ENCODE measurements at places on chromosomes 6 and 20.

DNA sequence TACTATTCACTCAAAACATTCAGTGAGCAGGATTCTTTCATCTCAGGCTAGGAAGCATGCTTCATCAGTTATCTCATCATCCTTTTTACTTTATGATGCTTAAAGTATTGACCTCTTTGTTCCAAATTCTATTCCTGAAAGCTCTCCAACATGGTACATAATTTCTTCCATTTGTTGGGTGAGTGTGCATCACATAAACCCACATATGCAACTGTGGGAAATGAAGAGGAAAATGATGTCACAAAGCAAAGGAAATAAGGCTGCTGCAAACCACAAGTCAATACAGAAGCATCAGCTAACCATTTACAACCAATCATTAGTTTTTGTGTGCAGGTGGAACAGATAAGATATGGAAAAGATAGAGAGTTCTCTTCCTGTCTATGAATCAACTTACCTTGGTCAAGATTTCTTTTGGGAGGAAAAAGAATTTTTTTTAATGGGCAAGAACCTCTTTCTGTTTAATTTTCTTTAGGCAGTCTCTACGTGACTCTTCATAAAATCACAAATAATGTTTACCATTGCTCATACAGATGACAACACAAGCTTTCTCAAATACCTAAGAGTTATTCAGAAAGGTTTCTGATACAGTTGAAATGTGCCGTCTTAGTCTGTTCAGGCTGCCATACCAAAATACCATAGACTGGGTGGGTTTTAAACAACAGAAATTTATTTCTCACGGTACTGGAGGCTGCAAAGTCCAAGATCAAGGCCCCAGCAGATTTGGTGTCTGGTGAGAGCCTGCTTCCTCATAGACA is 259.9 kb downstream of the ADGRG6 start:
- DNase-seq = no peak

GRCh38 chr6:17045581-17046322 is 56.1 kb upstream of the STMND1 start:
- DNase-seq = no peak

DNA sequence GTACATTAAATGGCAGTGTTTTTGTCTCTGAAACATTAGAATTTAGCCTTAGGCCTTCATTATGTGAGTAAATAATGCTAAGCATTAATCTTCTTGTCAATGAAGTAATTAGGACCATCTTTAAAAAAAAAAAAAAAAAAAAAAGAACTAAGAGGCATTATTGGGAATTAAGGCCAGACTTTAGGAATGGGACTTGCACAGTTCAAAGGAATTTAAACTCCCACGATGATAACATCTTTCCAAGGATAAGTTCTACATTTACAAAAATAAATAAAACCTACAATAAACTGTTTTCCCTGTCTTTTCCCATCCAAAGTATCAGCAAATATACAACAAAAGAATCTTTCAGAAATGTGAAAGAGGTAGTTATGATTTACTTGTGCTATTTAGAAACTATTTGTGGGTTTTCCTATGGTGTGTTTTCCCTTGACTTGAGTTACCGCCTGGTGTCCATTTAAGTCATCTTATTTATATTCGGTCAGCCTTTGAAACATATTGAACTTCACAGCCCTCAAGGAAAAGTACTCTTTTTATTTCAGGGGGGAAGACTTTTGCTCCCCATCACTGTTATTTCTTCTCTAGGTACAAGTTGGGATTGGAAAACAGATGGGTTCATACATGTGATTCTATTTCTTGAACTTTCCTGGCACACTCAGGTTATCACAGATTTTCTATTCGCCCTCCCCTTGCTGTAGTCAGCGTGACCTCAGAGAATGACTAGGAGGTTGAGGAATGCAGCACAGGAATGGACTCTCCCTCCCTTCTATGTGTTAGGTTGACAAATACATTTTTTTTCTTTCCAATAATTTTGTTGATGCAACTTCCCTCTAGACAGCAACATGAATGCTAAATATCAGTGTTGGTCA is 13.6 kb downstream of the STMND1 start:
- no peak for DNase-seq

DNA sequence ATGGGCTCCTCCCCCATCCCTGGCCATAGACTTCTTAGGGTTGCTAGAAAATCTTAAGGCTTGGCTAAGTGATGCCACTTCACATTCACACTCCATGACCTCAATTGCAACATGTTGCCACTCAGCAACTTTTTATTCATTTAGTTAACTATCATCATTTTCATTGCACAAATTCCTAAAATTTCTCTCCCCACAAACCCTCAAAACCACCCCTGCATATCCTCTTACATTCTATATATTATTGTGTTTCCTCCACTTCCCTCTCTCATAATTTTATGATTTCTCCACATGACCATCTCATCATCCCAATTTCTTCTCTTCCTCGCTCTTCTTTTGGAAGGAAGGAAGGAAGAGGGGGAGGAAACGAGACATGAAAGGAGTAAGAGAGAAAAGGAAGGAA is 436.0 kb downstream of the HACE1 start:
- DNase-seq = no peak

DNA sequence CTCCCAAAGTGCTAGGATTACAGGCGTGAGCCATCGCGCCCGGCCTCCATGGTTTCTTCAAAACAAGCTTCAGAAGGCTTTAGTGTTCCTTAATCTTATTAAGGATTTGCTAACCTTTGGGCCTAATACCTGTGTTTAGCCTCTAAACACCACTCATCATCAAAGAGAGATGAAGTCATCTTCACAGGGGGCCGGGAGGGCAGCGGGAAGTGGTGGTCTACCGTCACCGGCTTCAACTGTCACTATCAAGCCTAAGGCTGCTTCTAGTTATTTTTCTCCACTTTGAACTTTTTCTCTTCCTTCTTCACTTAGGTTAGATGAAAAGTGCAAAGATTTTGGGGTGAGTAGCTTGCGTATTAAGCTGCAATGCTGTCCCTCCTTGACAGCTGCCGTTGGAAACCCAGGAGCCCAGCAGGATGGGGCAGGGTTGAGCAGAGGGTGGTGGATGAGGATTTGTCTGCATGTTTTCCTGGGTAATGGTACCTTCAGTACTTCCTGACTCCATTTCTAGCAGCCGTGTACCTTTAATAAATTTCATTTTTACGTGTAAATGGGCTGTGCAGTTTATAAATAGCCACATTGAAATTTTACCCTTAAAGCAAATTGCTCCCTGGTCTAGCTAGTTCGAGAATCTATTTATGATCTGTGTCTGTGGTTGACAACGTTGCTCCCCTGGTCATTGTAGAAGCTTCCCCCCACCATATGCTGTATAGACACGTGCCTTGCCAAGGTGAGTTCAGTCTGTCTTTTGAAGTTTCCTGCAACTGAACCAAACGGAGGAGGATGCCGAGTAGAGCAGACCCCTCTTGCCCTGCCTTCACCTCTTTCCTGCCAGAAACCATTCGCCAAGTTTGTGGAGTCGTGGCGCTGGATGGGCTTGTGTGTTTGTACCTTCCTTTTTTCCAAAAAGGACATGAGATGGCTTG is 64.8 kb downstream of the SYNJ2 start:
- no peak for DNase-seq

DNA sequence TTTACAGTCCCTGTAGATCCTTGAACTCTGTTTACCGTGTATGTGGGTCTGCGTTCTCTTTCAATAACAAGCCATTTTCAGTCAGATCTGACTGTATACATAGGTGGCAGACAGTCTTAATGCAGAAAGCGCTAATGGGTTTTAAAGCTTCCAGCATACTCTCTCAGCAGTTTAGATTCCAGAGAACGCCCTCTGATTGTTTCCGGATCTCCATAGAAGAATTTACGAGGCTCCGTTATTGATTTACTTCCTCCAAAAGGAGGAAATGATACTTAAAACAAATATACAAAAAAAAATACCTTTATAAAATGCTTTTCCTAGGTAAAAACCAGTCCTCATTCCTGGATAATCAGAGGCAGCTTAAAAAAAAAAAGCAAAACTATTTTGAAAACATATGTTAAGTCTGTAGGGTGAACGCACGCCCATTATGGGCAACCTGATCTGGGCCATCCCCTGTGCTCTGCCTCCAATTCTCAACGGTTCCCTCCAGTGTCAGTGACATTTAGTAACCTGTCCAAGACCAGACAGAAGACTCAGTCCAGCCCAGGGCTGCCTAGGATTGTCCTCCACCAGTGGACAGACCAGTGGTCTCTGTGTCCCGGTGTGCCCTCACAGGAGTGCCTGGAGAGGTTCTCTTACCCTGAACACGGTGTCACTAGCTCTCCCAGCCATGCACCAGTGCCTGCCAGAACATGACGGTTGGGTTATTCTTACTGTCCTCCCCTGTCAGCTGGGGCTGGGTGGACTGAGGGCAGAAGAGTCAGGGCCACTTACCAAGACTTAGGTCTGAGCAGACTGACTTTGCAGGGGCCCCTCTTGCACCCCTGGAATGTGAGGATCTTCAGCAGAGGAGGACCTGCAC is 217.3 kb downstream of the ARID1B start:
- no peak for DNase-seq

DNA sequence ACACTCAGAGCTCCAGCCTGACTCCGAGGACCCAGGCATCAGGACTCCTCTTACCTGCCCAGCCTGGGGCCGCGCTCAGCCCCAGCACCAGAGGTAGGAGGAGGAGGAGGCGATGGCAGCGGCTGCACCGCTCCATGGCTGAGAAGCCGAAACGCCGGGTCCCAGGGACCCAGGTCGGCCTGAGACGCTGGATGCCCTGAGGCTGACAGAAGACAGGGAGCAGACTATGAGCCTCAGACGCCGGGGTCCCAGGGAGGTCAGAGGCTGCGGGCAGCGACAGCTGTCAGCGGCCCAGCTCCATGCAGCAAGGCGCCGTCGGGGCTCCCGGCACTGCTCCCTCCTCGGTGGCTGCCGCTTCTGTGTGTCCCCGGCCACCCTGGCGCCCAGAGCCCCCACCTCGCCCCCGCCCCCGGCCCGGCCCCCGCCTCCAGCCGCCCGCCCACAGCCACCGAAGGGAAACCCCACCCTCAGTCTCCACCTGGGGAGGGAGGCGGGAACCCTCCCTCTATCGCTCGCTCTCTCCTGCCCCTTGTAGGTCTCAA is at the start of gene COL11A2:
Gene COL11A2 (minus strand): TSS at position 363 of the 542 bp plus-strand sequence. CDS start 227 bp downstream, at position 136.
- no peak for DNase-seq

GRCh38 chr6:49553384-49553783 is 2.9 kb downstream of the C6orf141 start:
- DNase-seq = no peak

DNA sequence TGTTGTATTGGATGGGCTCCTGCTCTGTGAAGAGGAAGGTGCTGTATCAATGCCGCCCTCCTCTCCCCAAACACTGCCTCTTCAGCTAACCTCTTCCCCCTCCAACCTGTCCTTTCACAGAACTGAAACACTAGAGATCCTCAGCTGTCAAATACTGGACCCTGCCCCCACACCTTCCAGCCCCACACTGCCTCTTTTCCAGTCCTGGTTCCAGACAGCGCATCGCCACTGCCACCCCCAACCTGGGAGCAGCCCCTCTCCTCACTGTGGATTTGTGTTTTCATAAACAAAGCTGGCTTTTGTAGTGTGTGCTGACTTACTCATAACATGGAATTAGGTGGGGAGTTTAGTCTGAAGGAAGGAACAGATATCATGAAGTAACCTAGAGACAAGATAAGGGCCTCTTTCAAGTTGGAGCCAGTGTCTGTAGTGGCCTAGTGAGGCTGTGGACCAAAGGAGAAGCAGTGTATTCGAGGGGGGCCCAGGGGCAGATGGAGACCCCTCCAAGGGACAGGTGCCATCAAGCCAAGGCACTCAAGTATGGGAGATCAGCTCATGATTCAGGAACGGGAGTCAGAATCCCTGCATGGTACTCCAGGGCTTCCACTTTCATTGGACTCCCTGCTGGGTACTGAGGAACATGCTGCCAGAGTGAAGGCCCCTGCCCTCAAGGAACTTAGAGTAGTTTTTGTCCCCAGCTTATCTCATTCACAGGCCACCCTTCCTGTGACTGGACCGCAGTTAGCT is 2.1 kb downstream of the SCUBE3 start:
- no peak for DNase-seq

DNA sequence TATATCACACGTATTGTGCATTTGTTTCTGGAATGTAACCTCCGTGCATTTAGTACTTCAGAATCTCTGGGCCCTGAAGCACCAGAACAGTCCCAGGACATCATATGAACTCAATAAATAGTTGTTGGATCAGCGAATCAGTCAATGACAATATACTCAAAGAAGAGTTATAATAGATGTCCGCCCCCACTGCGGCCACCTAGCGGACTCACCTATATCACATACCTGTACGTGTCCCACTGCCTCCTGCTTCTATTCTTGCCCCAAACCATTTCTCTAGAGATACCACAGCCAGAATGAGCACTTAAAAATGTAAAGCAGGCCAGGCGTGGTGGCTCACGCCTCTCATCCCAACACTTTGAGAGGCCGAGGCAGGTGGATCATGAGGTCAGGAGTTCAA is 73.9 kb downstream of the DCDC2 start:
- no peak for DNase-seq
